ENCODE measurements at places on chromosomes 3 and 15. TPM values are rescaled to one million over a fixed set of nuclear protein-coding genes. Genes with fewer than 3 reads are reported as not detected.

Gene FAM81A
- polyA plus RNA-seq, result 4.4 TPM

Gene PARP15
- polyA plus RNA-seq, result 1.5 TPM

Gene MYZAP
- polyA plus RNA-seq, result 5.6 TPM

Gene PRSS50
- polyA plus RNA-seq, result 0.92 TPM

Gene HYAL1
- polyA plus RNA-seq, result 3.7 TPM

Gene TGM4
- polyA plus RNA-seq, result 1.1 TPM

- DNase-seq, result no peak
- H3K27me3 ChIP-seq, result no peaks in the 10 kb centered on the region
- peaks cover 3% of the 10 kb centered on the region for H3K4me1 ChIP-seq
- H3K36me3 ChIP-seq, result no peaks in the 10 kb centered on the region
- no peak overlapping the region for H3K27ac ChIP-seq
These were observed 86.0 kb upstream of the PLCL2 start for GRCh38 chr3:16798738-16799137.

DNA sequence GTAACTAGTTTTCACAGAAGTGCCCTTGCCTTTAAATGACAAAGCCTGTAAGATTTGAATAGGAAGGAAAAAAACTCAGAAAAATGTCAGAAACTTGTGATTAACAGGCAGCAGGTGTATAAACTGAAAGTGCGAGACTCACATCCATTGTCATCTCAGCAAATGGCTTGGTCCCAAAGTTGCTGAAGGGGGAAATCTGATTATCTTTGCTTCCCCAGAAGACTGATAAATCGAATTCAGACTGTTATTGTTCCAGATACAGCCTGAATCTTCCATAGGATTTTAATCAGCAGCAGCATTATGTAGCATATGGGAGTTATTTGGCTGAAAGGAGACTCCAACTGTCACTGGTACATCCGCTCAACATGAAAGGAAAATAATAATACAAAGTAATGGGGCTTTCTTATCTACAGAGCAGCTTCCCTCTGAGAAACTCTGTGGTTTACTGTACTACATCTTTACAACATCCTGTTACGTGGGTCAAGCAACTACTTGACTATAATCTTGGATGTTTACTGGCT lies 550.4 kb upstream of the CCDC54 start:
- no peak overlapping the region for H3K4me3 ChIP-seq
- no peak for DNase-seq
- no peaks in the 10 kb centered on the region for H3K4me1 ChIP-seq
- H3K36me3 ChIP-seq, result no peaks in the 10 kb centered on the region

DNA sequence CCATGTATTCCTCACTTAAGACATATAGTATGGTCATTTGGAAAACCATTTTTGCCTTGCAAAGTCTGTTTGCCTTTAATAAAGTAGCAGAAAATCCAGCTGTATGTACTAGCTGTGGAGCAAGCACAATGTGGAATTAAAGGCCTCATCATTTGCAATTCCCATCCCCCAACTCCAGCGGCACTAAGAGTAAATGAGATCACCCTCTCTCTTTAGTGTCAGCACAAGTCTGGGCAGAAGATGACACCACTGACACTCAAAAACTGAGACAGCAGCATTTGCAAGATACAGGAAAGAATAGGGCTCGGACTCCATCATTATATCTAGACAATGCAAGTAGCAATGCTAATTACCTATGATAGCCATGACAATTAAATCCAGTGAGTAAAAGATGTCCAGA lies 24.7 kb upstream of the DYNC1LI1 start:
- H3K27ac ChIP-seq, result no peak overlapping the region
- no peak for DNase-seq
- H3K36me3 ChIP-seq, result no peaks in the 10 kb centered on the region

GRCh38 chr3:61961900-61962299 lies 400.5 kb downstream of the PTPRG start:
- no peaks in the 10 kb centered on the region for H3K27me3 ChIP-seq
- no peak for DNase-seq
- no peaks in the 10 kb centered on the region for H3K36me3 ChIP-seq
- H3K4me3 ChIP-seq, result no peak overlapping the region

DNA sequence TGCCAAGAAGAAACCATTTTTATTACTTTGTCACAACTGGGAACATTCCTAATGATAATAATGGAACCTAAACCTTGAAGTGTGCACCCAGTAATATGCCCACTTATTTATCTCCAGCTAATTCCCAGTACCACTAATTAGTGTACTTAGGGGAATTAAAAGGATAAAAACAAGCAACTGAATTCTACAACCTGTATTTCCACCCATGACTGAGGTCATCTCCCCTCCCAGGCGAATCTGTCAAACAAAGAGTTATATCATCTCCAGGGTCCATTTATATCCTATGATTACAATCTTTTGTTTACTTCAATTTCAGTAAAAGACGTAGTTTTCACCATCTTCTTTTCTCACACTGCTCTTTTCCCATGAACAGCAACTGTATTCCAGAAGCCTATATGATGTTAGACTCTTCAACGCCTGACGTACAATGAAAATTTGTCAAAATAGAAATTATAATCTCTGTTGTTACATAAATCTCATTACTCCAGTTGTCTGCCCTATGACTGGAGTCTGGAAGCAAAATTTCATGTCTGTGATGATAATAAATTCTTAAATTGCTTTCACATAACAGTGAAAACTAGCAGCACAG lies 177.6 kb downstream of the GOLIM4 start:
- no peaks in the 10 kb centered on the region for H3K36me3 ChIP-seq
- H3K27me3 ChIP-seq, result no peaks in the 10 kb centered on the region
- H3K27ac ChIP-seq, result no peak overlapping the region
- H3K4me3 ChIP-seq, result no peak overlapping the region
- H3K4me1 ChIP-seq, result no peaks in the 10 kb centered on the region
- DNase-seq, result no peak

DNA sequence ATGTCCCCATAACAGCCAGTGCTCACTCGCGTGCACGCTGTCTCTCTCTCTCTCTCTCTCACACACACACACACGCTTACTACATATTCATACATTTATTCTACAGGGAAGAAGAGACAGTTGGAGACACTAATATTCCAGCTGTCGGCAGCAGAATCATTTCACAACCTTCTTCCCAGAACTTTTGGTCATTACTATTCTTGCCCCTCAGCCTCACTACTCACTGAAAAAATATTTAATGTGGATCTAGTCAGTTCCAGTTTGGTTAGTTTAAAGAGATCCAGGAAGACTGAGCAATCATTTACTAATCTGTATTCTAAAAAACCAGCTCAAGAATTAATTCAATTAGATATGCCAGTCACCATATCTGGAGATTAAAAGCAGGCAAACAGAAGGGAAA lies 394.9 kb downstream of the PTPRG start:
- no peaks in the 10 kb centered on the region for H3K4me1 ChIP-seq
- DNase-seq, result no peak
- no peak overlapping the region for H3K4me3 ChIP-seq
- no peak overlapping the region for H3K27ac ChIP-seq

DNA sequence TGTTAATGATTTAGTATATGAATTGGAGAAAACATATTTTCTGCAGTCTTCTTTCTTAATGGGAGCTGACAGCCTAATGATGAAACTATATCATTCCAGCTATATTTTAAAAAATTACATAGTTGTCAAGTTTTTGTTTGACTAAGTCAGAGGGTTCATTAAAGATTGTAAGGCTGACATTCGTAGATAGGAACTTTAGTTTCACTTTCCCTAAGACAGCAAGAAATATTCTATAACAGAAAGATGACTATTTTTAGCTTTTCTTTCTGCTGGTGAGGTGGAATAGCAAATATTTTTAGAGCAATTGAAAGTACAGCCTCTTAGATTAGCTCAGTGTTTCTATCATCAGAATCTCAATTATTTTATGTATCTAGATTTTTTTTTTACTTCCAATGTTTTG lies 60.2 kb downstream of the PIAS1 start:
- no peaks in the 10 kb centered on the region for H3K4me1 ChIP-seq
- DNase-seq, result no peak
- no peak overlapping the region for H3K4me3 ChIP-seq
- H3K27ac ChIP-seq, result peak overlapping the region; percentile 17
- H3K36me3 ChIP-seq, result no peaks in the 10 kb centered on the region

DNA sequence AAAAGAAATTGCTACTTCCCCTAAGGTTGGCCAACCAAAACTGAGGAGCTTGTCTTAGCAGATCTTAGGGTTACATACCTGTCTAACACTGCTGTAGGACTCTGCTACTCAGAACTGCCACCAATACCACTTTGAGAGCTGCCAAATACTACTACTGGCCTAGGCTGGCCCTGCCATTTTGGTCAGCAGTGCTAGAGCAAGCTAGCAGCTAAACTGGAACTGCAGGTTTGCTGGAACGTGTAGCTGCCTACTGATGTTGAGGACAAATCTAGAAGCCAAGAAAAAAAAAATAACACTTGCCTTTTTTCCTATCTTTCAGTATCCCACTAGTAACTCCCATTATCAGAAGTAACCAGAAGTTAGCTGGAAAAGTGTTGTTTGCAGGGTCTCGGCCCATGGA lies 387.4 kb downstream of the RBMS3 start:
- no peaks in the 10 kb centered on the region for H3K27me3 ChIP-seq
- H3K27ac ChIP-seq, result no peak overlapping the region
- H3K4me3 ChIP-seq, result no peak overlapping the region
- DNase-seq, result no peak
- H3K36me3 ChIP-seq, result no peaks in the 10 kb centered on the region

DNA sequence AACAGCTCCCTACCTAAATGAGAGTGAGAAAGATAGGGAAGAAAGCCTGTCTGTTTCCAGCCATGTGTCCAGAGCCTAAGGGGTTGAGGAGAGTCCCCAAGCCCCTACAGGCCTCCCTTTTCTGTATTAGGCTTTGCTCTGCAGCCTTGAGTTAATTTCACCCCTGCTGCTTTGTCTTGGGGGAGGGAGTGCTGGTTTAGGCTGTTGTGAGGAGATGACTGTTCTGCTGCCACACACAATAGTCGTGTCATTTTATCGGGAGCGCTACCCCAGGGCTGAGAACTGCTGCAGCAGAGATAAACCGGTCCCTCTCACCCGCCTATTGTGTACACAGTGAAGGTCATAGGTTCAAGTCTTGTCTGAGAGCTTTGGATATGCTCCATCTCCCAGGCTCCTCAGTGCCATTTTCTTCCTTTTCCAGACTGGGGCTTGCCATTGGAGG lies 1.4 kb downstream of the ZNF609 start:
- H3K27ac ChIP-seq, result peak overlapping the region; percentile 75
- peak; percentile 25 for DNase-seq
- H3K4me1 ChIP-seq, result peaks cover 23% of the 10 kb centered on the region
- H3K36me3 ChIP-seq, result no peaks in the 10 kb centered on the region
- peak overlapping the region; percentile 73 for H3K4me3 ChIP-seq

DNA sequence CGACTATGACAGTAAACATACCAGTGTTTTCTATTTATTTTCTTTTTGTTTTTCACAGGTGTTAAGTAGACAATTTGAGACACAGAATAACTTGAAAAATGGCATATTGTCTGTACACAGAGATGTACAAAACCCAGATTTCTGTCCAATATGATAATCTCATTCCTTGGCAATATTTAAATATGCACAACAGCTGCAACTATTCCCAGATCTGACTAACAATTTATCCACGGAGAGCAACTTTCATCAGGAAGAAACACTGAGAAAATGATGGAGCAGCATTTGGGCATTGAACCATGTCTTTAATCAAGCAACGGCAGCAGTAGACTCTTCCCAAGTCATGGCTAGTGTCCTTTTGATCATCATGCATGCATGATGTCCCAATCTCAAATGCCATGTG lies 452.6 kb downstream of the ZPLD1 start:
- no peaks in the 10 kb centered on the region for H3K27me3 ChIP-seq
- no peak overlapping the region for H3K4me3 ChIP-seq
- no peaks in the 10 kb centered on the region for H3K4me1 ChIP-seq
- no peaks in the 10 kb centered on the region for H3K36me3 ChIP-seq
- no peak overlapping the region for H3K27ac ChIP-seq

DNA sequence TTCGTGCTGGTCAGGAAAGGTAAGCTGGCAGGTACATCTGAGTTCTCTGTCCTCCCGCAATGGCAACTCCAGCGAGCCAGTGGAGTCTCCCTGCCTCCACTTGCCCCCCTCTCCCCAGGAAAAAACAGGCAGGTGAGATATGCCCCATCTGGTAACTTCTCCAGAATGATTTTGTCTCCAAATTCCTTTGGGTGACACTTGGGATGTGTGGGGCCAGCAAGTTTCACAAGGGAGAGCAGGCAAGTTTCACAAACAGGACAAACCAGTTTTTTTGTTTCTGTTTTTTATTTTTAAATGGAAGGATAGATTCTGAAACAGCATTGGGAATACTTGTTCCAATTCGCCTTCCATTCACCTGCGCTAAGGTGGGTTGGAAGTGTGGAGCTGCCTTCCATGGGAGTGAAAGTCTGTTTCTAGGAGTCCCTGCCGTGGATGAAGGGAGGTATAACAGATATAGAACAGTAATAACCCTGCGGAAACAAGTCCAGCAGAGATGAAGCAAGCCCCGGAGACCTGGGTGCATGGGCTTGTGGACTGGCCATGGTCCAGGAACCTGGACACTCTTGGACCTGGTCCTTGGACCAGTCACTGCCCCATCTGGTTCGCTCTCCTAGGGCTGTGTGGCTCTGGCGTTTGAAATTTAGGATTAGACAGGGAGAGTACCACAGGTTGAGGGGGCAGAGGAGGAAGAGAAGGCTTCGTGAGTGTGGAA lies 22.9 kb upstream of the KIF23 start:
- H3K4me3 ChIP-seq, result no peak overlapping the region
- H3K27ac ChIP-seq, result no peak overlapping the region
- H3K4me1 ChIP-seq, result peaks cover 3% of the 10 kb centered on the region
- H3K27me3 ChIP-seq, result no peaks in the 10 kb centered on the region

DNA sequence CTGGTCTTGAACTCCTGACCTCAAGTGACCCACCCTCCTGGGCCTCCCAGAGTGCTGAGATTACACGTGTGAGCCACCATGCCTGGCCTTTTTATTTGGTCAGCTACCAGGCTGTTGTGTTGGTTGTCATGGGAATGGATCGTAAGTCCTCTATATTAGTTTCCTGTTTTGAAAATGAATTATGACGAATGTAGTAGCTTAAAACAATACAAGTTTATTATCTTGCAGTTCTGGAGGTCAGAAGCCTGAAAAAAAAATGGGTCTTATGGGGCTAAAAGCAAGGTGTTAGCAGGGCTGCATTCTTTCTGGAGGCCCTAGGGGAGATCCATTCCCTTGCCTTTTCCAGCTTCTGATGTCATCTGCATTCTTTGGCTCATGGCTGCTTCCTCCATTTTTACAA lies 25.1 kb upstream of the HERC1 start:
- H3K27ac ChIP-seq, result no peak overlapping the region
- H3K4me1 ChIP-seq, result peaks cover 6% of the 10 kb centered on the region
- DNase-seq, result no peak
- H3K36me3 ChIP-seq, result no peaks in the 10 kb centered on the region
- H3K4me3 ChIP-seq, result no peak overlapping the region

- H3K27me3 ChIP-seq, result no peaks in the 10 kb centered on the region
- H3K4me1 ChIP-seq, result no peaks in the 10 kb centered on the region
- no peaks in the 10 kb centered on the region for H3K36me3 ChIP-seq
- no peak overlapping the region for H3K4me3 ChIP-seq
- no peak for DNase-seq
These were observed 6.3 kb upstream of the SCN5A start for GRCh38 chr3:38655708-38656300.

GRCh38 chr3:29202378-29202777 lies 78.5 kb upstream of the RBMS3 start:
- H3K4me3 ChIP-seq, result no peak overlapping the region
- no peaks in the 10 kb centered on the region for H3K27me3 ChIP-seq
- H3K36me3 ChIP-seq, result no peaks in the 10 kb centered on the region
- no peaks in the 10 kb centered on the region for H3K4me1 ChIP-seq

All from testis (tissue), 5 donors.